ENCODE measurements at places on chromosomes 7 and 10. TPM values are rescaled to one million over a fixed set of nuclear protein-coding genes. Genes with fewer than 3 reads are reported as not detected.
A peak's percentile ranks its signal among the peaks of the same experiment; 100 is the strongest.

Gene PHYHIPL
- total RNA-seq = 0.06 TPM

Gene INMT
- total RNA-seq = 0.66 TPM

Gene ERV3-1
- total RNA-seq = 5.6 TPM

Gene ZNF503
- total RNA-seq = 3.7 TPM

Gene ASB4
- total RNA-seq = not detected

Gene CYTH3
- 9.8 TPM for total RNA-seq

Gene HOXA5
- 8.0 TPM for total RNA-seq

Gene C7orf57
- 0.06 TPM for total RNA-seq

Gene MALRD1
- not detected for total RNA-seq

Gene EPHA1
- total RNA-seq = not detected

DNA sequence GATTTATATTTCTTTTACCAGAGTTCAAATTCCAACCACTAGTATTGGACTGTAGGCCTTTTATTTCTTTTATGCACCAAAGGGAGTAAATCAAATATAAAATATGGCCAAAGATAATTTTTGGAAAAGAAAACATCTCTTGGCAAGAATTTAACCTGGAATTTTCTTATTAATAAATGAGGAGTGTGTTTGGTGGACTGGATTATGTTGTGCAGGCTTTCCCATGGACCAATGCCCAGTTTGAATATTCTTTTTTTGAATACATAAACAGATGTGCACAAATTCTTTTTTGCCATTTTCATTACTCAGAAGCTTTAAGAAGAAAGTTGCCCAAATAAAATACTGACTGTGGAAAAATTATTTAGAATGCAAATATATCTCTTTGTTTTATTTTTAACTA lies 22.1 kb upstream of the PRKG1 start:
- no peak for DNase-seq

- DNase-seq = peak; percentile 85
These were observed 122.8 kb downstream of the UBE2H start for GRCh38 chr7:129829737-129830631.

DNA sequence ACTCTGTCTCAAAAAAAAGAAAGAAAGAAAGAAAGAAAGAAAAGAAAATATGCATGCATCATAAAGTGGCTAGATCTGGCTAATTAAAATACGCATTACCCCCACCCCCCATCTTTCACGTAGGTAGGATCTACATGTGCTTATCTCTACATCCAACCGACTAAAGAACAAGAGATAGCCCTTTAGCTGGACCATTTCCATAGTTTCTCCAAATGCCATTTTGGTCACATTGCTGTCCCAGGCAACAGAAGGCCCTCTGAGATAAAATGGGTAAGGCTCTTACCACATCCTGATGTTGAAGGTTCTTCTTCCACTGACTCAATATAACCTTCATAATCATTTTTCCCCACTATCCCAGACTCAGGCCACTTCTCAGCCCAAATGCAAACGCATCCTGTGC lies 31.5 kb downstream of the PIK3AP1 start:
- no peak for DNase-seq

DNA sequence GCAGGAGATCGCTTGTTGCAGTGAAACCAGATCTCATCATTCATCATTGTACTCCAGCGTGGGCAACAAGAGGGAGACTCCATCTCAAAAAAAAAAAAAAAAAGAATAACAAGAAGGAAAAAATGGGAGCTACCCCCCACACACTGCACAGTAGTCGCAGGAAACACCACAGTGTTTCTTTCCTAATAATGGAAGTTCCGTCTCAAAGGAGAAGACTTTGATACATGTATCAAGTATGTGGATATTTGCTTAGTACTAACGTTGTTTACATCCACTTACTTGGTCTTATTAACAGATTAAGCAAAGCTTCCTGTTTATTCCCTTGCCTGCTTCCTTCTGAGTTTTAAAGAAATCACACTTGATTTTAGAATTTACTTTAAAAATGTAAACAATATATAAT lies 22.2 kb downstream of the YAE1 start:
- peak; percentile 60 for DNase-seq

GRCh38 chr10:92327445-92328433 lies 36.8 kb downstream of the MARCHF5 start:
- no peak for DNase-seq

DNA sequence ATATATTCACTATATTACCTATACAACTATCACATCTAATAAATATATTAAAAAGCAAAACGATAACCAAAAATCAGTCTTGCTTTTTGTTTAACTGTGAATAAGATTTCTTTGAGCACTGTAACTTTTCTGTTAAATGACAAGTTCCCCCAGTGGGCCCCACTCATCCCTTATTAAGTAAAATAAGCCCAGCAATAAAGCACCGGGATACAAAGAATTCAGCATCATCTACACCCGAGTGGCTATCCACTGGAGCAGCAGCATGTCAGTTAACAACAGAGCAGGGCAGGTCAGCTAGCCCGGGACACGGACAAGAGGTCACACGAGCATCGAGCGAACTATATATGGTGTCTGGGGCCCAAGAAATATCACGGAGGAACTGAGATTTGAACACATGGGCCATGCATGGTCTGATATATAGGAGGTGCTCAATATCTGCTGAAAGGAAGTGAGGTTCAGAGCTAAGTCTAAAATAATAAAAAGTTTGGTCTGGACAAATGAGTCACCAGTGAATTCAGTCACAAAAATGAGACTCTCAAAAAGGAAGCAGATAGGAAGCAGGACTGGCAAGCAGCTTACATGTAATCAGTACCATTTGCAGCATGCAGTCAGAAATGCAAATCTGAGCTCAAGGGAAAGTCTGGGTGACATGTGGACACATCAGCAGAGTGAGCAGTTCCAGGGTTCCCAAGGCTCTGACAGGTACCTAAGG lies 4.1 kb downstream of the ERCC6 start:
- no peak for DNase-seq

DNA sequence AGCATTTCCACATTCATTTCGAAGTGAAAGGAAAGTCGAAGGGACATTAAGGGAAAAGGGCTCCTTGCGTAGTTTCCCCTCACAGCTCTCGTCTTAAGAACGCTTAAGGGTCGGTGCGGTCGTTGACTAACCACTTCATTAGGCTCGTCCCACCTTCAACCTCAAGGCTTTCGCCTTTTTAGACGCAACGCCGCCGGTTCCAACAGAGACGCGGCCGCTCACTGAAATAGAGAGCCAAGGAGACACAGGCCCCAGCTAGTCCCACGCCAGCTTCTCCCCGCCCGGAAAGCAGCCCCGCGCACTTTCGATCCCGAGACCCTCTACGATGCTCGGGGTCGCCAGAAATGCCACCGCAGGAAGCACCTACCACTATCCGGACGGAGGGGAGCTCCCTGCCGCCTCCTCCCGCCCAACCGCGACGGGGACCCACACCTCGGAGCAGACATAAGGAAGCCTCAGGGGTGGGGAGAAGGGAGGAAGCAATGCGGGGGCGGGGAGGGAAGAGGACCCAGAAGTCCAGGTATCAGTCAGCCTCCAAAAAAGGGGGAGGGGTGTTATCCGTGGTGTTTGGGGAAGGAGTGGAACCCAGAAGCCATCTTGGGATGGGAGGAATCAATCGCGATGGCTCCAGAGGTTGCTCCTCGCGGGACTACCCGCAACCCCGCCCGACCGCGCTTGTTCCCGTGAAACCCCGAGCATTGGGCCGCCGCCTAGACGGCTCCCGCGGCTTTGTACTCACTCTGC lies 559 bp downstream of the TRA2A start:
- DNase-seq = peak; percentile 71

- no peak for DNase-seq
These were observed 858 bp upstream of the TEX36 start for GRCh38 chr10:125683821-125684220.

GRCh38 chr7:128801003-128801402 lies 9.2 kb downstream of the CCDC136 start:
- no peak for DNase-seq

GRCh38 chr10:73983096-73984047 lies 14.5 kb upstream of the VCL start:
- no peak for DNase-seq

DNA sequence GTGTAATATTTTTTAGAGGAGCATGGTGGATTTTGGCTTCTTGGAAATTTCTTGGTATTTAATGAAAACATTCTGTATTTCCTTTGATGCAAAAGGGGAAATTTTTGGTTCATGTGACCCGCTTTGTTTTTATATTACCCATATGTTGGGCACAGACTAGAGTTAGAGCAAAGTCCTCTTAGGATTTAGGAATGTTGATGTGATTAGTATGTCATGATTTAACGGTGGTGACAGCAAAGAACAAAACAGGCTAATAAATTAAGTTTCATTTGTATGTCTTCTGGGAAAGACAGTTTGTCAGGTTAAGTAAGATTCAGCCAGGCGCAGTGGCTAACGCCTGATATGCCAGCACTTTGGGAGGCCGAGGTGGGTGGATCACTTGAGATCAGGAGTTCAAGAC lies 304.6 kb downstream of the REEP3 start:
- DNase-seq = no peak

- peak; percentile 38 for DNase-seq
These were observed 50.1 kb downstream of the PLEKHS1 start for GRCh38 chr10:113801569-113801968.

DNA sequence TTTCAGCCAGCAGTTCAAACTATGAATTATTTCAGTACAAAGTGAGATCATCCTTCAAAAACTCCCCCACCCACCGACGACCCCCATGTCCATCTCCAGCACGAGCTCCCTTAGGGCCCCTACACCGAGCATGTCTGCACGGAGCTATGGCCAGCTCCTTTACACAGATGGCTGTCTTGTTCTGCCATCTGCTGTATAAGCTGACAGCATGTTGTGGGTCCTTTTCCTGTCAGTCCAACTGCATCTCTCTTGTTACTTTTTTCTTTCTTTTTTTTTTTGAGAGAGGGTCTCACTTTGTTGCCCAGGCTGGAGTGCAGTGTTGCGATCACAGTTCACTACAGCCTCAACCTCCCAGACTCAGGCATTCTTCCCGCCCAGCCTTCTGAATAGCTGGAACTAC lies 21.6 kb downstream of the NPC1L1 start:
- no peak for DNase-seq

DNA sequence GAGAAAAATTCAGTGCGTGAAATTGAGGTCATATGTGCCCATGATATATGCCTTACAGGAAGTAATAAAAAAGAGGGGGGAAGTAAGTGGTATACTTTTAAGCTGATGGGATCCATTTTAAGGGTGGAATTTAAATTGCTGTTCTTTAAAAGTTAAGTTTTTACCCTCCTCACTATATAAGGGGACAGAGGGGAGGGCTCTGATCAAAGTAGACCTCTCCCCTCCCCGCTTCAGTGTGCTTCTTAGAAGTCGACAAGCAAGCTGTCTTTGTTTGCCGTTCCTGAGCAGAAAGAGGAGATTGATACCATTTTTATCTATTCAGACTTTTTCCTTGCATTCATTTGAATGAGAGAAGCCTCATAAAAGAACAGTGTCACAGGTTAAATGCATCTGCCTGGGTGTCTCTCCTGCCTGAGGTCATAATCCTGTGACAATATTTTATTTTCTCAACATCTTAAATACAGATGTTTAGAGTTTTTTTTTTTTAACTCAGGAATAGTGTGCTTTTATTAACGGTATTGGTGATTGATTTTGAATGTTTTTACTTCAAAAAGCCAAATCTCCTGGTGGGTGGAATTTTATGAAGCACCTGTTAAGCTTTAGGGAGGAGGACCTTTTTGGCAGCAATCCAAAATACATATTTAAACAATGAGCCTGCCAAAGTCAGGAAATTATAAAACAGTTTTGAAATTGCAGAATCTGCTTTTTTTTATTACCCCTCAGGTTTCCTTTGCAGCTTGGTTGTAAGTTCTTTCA lies 141.7 kb downstream of the KAT6B start:
- DNase-seq = no peak

DNA sequence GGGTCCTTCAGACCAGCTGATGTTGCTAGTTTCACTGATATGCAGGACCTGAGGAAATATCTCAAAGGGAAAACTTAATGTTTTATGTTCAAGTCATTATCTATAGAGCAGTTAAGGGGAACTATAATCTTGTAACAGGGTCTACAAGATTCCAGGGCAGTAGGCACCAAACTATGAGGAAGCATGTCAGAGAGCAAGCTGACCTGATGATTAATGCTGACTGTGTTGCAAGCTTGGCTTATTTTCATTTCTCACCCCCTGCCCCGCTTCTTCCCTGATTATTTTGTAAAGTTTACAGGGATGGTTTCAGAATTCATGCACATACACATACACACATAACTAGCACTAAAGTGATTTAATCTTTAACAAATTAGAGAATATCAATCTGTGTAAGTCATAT lies 84.3 kb upstream of the CACNA2D1 start:
- no peak for DNase-seq

- DNase-seq = no peak
These were observed at the start of gene ATRNL1 for GRCh38 chr10:115093286-115093775. Gene ATRNL1 (plus strand): TSS chr10:115093365. CDS start chr10:115093751, 386 bp downstream.

GRCh38 chr7:148687555-148687954 lies 11.1 kb upstream of the CUL1 start:
- DNase-seq = no peak

GRCh38 chr10:102322914-102323313 lies 72.6 kb upstream of the NFKB2 start:
- no peak for DNase-seq

DNA sequence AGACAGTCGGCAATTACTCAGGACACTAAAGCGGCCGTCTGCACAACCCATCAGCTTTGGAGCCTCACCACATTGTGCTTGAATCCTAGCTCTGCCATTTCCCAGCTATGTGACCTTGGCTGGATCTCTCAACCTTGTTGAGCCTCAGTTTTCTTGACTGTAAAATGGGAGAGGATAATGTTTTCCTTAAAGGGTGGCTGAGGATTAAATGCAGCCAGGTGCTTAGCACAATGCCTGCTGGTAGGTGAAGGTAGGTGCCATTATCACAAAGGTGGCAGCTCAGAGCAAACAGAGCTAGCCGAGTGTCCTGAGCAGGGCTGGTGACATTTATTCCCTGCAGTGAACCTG lies 508.5 kb upstream of the ZMIZ1 start:
- DNase-seq = no peak

GRCh38 chr10:69324583-69324982 lies 46.3 kb downstream of the HK1 start:
- DNase-seq = no peak

- no peak for DNase-seq
These were observed 75.7 kb downstream of the CHST15 start for GRCh38 chr10:124017729-124018128.

DNA sequence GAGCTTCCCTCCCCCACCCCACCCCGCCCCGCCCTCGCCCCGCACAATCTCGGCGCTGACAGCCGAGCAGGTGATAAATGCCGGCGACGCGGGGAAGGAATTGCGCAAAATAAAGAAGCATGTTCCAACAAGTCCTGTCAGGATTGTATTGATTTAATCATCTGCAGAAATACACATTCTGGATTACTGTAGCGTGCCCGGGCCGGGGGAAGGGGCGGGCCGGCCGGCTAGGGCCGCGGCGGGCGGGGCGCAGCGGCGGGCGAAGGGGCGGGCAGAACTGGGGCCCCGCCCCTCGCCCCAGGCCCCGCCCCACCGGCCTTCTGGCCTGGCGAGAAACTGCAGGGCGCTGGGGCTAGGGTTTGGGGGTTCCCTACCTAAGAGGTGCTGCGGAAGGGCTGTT lies 88.9 kb upstream of the PAX2 start:
- DNase-seq = no peak

GRCh38 chr7:159030490-159031134 lies 114.1 kb downstream of the VIPR2 start:
- DNase-seq = no peak
